Activated T-helper 1 cell treated with Interleukin-2 at 50 U/mL for 16 hours (primary cell): ENCODE measurements at places on chromosomes 1 and 21.

DNA sequence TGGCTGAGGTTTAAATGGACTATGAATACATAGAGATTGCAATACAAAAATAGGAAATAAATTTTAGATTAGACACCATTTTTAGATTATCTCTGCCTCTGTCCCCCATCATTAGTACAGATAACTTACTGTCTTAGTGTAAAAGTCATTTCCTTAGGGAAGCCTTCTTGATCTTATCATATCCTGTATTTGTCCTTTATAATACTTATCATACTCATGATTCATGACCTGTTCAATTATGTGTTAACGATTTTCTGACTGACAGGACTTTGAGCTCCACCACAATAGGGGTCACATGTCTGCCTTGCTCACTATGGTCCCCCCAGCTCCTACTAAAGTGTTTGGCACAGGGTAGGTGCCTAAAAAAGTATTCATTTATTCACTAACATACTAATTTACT lies 14.6 kb downstream of the TEX38 start:
- no peak for DNase-seq

DNA sequence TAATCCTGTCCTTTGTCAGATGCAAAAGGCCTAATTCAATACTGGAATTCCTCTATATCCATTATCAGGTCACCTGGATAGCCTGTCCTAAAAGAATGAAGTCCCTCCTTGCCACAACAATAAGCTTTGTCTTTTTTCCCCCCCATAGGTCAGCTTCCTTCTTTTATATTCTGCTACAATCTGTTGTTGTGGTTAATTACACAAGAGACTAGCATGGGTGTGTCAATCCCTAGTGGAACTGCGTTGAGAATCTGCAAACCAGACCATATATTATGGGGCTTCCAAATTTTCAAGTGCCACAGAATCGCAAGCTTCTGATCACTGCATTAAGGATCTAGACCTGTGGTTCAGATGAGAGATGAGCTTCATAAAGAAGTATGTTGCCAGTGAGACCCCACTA lies 349.6 kb downstream of the SMYD3 start:
- DNase-seq: no peak

- no peak for DNase-seq
Measured at GRCh38 chr21:40471103-40471502, 375.9 kb downstream of the DSCAM start.

GRCh38 chr1:153779781-153780541 lies 4.8 kb downstream of the SLC27A3 start:
- no peak for DNase-seq

- no peak for DNase-seq
Measured at GRCh38 chr1:165616054-165616612, 14.9 kb upstream of the MGST3 start.

GRCh38 chr1:148372731-148373130 lies 110.4 kb downstream of the PPIAL4G start:
- no peak for DNase-seq

- no peak for DNase-seq
Measured at GRCh38 chr1:183993132-183993531, 44.4 kb downstream of the COLGALT2 start.

DNA sequence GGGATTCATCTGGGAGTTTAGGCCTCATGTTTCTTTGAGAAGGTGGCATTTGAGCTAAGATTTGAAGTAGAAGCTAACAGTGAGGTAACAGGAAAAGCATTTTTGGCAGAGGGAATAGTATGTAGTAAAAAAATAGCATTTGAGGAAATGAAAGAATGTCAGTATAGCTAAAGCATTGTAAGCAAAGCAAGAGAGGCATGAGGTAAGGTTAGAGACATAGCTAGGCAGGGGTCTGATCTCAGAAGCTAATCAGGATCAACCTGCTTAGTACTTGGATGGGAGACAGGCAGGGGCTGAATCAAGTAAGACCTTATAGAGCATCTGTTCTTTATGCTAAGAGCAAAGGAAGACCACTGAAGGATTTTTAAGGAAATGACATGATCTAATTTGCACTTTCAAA lies 4.0 kb downstream of the POLR3C start:
- DNase-seq: no peak

- no peak for DNase-seq
Measured at GRCh38 chr1:5522531-5523145, 469.6 kb downstream of the NPHP4 start.

DNA sequence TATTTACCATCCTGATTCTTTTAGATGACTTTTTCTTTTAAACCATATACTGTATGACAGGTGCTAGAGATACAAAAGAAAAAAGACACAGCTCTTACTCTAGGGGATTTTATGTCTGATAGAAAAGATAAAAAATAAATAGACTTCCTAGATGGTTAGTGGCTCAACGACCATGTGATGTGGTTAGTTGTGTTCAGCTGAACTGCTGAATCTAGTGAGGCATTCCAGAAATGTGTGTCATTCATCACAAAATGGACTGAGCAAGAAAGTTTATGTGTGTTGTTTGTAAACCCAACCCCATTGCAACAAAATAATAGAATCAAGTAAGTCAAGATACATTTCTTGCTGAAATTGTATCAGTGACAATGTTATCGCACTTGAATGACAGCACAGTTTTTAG lies 205.8 kb upstream of the LYPLAL1 start:
- DNase-seq: no peak

- no peak for DNase-seq
Measured at GRCh38 chr1:232921381-232921780, 29.0 kb upstream of the NTPCR start.

GRCh38 chr1:34924759-34925555 lies 4.5 kb downstream of the DLGAP3 start:
- no peak for DNase-seq

DNA sequence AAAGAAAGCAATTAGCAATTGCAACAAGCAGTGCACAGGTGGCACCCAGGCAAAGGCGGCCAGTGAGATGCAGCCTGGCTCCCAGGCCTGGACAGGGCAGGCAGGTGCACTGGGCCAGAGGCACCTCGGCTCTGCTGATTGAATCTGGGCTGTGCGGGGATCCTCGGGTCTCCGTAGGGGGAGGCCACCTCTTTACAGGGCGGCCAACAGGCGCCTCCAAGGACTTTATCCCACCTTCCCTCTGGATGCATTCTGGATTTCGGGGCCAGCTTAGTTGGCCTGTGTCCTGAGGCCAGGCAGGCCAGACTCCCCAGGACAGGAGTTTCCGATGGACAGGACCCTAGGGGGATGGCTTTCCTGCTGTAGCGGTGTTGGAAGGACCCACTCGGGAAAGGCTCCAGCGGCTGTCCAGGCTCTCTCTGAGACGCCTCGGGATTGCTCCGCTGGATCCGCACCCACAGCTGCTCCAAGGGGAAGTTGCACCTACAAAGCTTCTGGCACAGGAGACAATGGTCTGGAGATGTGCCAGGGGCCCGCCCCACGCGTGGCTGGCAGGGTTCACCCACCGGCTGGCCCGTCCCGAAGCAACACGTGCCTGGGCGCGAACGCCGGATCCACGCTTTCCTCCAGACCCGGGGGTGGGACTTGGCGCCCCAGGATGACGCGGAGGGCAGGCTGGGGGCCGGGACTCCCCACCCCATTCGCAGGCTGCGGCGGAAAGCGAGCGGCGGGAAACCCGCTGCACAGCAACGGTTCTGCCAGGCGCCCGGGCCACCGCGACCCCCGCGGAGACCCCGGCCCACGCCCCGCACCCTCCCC lies 810 bp downstream of the SLC19A1 start:
- DNase-seq: peak; percentile 58

GRCh38 chr1:112247961-112248360 lies 148.1 kb upstream of the CTTNBP2NL start:
- no peak for DNase-seq

DNA sequence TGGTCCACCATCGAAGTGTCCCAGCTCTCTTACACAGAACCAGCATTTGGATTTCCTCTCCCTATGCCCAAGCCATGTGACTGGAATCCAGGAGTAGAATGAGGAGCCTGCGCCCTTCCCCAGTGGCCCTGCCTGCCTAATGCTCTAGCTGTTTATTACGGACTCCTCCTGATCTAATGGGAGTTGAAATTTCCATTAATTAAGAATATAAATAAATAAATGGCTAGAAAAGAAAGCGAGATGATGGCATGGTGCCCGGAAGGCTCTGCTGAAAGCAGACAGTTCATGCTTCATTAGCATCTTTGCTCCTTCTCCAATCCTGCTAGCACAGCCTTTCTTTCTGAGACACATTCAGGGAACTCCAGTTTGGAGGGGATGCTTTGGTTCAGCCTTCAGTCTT lies 216.2 kb downstream of the SEC16B start:
- no peak for DNase-seq

GRCh38 chr1:35220976-35221375 lies 28.0 kb upstream of the SFPQ start:
- DNase-seq: no peak

GRCh38 chr1:8854240-8854639 lies 24.2 kb downstream of the ENO1 start:
- no peak for DNase-seq

DNA sequence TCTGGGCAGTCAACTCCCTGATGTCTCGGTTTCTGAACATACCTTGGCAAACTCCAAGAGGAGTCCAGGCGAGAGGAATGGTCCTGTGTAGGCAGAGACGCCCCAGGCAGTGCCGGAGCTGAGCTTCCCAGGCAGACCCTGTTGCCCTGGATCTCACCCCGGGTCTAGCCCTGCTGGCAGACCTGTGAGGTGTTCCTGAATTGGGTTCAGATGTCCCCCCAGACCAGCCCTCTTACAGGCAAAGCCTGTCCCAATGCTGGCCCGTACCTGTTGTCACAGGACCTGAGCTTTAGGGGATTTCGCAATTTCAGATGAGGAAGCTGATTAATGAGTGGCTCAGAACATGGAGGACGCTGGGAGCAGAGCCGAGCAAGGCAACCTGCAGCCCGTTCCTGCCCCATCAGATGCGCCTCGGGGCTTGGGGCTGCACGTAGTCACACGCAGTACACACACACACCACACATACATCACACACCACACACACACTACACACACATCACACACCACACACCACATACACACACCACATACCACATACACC lies 38.5 kb upstream of the PDE9A start:
- peak; percentile 25 for DNase-seq

DNA sequence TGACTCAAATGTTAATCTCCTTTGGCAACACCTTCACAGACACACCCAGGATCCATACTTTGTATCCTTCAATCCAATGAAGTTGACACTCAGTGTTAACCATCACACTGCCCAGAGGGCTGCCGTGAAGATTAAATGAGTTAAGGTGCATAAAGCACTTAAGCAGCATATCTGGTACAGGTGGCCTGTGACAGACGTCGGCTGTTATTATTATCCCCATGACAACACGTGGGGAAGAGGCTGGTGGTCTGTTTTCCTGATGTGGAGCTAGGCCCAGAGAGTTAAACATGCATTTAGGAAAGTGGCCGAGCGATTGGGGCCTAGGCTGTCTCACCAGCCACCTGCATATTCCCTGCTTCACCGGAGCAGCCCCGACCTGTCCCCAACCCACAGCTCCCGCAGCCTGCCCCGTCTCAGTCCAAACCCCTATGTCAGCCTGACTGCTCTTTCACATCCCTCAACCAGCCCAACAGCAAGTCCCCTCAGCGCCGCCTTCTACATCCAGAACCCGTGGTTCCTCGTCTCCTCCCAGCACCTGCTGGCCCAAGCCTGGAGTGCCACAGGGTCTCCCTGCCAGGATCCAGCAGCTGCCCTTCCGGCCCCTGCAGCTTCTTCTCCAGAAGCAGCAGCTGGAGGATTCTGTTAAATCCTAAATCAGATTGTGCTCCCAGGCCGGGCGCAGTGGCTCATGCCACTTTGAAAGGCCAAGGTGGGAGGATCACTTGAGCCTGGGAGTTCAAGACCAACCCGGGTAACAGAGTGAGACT lies 77.9 kb downstream of the FBXO2 start:
- DNase-seq: no peak

DNA sequence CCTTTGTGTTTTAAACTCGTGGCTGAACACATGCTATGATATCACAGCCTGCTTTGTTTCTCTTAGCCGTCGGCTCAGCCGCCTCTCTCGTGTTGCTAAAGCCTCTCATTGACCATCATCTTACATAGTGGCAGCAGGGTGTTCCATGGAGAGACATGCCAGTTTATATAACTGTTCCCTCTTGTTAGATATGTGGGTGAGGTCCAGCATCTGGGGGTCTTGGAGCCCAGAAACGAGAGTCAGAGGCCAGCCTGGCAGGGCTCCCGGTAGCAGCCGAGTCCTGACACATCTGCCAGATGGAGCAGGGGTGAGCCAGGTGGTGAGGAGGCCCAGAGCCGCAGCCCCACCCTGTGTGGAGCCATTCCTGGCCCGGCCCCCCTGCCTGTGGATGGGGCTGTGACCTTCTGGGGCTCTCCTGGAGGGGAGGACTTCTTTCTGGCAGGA lies 11.9 kb downstream of the PODN start:
- no peak for DNase-seq

- no peak for DNase-seq
Measured at GRCh38 chr21:34204481-34205439, 131.4 kb downstream of the MRPS6 start.

DNA sequence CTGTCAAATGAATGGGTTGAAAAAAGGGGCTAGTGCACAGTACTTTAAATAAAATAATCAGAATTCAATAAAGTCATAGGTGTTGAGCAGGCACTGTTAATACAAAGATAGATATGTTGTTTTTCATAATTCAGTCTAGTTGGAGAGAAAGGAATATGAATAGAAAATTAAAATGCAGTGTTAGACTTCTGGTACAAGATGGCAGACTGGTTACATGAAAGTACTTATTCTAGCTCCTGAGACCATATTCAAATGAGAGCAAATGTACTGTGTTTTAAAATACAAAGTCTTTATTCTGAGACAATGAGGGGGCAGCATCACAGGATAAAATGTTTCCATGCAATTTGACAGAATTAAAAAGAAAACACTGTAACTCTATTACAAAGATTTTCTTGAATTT lies 542.1 kb downstream of the COL11A1 start:
- DNase-seq: no peak

GRCh38 chr1:226133504-226134123 lies 52.9 kb downstream of the ACBD3 start:
- DNase-seq: no peak

- no peak for DNase-seq
Measured at GRCh38 chr1:234605983-234606783, 3.8 kb downstream of the IRF2BP2 start.

DNA sequence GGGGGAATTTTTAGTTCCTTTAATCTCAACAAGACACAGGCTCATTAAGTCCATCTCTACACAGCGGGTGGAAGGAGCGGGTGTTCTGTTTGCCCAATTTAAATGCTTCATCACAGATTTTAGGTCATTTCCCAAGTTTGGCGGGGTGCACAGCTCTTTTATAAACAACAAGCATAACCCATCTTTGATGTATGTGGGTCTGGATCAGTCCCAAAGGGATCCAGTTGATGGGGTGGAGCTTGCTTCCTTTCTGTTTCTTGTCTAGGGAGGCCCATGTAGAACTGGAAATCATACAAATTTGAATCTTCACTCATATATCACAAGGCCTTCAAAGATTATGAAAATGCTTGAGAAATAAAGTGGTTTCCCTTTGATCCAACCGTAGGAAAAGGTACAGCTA lies 140.5 kb upstream of the C8B start:
- no peak for DNase-seq
